ENCODE measurements at places on chromosomes 7 and 10. TPM values are rescaled to one million over a fixed set of nuclear protein-coding genes. Genes with fewer than 3 reads are reported as not detected.

DNA sequence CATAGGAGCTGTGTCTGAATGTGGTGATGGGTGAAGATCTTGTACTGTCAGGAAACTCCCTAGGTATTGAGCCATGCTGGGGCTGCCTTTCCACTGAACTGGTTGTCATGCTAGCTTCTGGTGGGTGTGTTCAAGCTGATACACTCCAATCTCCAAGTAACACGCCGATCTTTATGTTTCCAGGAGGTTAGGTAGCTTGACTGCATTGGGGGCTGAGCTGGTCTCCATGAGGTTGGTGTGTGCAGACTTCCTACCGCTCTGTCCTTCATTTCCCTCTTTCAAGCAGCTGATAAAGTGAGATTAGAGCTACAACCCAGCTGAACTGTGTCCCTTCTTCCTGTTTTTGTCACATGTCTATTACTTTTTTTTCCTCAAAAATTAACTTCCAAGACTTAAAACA lies 265.5 kb downstream of the ANKRD30A start:
- no peak for DNase-seq

DNA sequence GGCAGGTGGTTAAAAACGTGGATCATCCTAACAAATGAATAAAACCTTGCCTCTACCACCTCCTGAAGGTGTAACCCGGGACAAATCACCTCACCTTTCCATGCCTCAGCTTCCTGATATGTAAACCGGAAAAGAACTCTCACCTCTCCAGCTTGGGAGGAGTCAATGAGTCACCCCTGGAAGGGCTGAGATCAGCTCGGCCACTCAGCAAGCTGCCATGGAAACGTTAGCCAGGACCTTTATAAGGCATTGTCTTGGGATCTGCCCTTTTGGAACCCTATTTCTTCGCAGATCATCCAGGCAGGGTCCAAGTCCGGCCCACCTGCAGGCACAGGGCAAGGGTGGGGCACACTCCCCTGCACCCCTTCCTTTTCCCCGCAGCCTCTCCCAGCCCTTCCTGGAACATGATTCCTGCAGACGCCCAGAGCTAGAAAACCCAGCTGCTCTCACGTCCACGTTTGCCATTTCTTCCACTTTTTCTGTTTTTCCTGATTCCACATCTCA lies 81.6 kb upstream of the PFKP start:
- no peak for DNase-seq

DNA sequence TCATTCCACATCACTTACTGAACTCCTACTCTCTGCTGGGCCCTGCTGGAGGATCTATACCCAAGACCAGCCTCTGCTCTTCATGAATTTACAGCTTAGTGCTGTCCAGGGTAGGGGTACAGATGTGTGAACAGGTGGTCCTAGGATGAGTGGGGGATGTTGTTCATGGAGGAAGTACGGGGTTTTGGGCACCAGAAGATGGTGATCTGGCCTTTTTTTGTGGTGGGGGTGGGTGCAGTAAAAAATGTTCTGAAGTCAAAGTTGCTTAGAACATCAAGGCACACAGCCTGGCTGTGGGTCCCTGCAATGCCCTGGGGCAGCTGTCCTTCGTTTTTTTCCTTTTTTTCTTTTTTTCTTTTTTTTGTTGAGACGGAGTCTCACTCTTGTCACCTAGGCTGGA lies 34.2 kb upstream of the GNA12 start:
- DNase-seq: no peak

DNA sequence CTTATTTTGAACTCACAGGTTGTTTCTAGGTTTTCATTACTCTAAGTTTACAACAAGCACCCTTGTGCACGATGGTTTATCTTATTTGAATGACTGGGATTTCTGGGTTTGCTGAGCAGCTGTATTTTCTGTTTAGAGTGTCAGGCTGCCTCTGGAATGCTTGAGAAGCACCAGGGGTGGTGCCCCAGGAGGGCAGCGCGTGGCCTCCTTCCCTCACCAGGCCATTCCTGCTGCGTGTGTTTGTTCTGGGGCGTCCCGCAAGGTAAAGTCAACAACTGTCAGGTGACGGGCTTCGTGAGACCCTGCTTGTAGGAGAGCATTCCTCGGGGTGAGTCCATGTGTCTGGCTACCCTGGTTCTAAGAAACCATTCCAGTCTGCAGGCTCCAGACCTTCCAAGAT lies 54.9 kb downstream of the FAM171A1 start:
- DNase-seq: no peak

DNA sequence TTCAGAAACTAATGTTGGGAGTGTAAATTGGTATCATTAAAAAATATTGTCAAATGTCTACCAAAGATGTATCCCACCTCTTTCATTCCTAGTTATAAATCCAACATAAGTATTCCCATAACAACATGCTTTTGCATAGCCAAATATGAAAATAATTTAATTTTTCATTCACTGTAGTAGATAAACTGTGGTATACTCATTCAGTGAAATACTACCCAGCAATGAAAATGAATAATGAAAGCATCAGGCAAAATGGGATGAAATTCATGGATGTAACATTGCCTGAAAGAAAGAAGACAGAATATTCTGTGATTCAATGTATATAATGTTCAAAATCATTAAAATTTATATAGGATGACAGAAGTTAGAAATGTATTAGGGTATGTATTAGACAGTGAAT lies 629.0 kb upstream of the MBL2 start:
- DNase-seq: no peak

DNA sequence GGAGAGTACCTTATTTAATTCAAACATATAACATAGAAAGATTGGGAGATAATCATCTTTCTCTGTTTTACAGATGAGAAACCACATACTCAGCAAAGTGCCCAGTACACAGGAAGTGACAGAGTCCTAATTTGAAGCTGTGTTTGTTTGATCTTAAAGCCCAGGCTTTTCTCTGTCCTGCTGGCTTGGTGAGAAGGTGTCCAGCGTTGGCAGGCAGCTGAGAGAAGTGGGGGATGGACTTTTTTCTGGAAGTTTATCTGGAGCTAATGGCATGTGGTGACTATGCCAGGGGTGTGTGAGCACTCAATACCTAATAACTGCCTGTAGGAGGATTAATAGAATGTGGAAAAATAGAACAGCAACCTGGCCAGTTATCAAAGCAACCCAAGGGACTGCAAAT lies 60.8 kb downstream of the NPSR1 start:
- no peak for DNase-seq

DNA sequence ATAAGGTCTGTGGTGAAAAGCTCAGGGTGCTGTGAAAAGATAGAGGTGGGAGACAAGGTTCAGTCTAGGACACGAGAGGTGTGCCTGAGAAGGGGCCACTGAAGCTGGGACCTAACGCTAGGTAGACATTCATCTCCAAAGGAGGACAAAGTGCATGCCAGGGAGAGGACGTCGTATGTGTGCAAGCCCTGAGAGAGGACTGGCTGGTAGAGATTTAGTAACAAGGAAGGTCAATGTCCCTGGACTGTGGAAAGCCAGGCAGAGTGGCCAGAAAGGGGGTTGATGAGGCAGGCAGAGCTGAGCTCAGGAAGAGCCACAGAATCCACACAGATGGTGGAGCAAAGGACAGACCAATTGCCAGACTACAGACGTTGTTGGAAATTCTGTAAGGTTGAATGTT lies 817.6 kb downstream of the CCSER2 start:
- DNase-seq: no peak

GRCh38 chr7:43799605-43800004 lies 41.1 kb downstream of the BLVRA start:
- DNase-seq: no peak

DNA sequence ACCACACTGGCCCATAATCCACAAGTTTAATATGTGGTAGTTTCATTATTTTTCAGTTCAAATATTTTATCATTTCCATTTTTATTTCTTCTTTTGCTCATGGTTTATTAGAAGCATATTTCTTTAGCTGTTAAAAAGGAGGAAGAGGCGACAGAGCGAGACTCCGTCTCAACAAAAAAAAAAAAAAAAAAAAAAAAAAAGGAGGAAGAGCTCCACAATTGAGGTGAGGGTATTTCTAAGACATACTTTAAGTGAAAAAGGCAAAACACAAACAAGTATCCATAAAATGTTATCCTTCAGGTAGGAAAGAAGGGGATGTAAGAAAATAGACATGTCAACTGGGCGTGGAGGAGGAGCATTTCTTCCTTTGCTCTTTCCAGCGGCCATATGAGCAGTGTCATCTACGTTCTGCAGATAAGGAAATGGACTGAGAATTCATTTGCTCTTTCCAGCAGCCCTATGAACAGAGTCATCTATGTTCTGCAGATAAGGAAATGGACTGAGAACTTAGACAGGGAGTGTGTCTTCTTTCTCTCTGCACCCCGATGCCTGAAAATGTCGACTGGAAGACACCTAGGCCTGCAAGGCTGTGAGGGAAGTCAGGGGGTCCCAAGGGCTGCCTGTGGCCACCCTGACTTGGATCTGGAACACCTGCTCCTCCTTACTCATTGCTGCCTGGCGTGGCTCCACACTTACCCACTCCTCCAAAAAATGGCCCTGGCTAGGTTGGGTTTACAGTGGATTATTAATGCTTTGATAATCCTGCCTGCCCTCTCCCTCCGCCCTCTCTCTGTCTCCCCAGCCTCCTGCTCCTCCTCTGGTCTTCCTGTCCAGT lies 18.9 kb upstream of the RAMP3 start:
- no peak for DNase-seq

GRCh38 chr7:147510201-147510542 lies 1080.4 kb upstream of the C7orf33 start:
- DNase-seq: no peak

Gene AUTS2
- 0.58 TPM for total RNA-seq

Gene RAMP3
- not detected for total RNA-seq

Gene OPN4
- not detected for total RNA-seq

Gene ZNF32
- 12.2 TPM for total RNA-seq
